ENCODE measurements at places on chromosomes 1 and 21.

DNA sequence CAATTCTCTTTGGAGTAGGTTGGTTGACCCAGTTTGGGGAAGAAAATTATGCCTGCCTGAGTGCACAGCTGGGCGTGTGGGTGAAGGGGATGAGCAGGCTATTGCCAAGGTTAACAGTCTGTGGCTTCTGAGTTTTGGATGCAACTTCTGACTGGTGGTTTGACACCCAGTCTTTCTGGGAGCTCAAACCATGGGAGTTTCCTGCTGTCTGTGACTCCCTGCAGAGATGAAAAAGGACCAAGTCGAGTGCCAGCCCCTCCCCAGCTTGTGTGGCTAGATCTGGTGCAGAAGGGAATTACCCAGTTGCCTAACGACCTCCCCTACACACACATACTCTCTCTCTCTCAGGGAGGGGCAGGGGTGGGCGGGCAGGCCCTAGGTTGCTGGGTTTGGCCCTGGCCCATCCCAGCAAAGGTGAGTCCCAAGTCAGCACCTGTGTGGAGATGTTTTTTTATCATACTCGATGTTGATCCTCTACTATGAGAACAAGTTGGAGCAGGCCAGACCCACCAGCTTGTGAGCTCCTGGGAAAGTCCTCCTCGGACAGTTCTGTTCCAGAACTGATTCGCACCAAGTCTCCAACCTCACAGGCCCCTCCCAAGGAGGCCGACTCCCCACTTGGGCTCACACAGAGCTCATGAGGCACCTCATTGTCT, 28.2 kb downstream of the PKP1 start:
- DNase-seq = no peak

GRCh38 chr1:58439946-58440345, 106.6 kb downstream of the OMA1 start:
- DNase-seq = no peak

- DNase-seq = no peak
Measured at GRCh38 chr1:116710420-116711262, 43.1 kb upstream of the IGSF3 start.

DNA sequence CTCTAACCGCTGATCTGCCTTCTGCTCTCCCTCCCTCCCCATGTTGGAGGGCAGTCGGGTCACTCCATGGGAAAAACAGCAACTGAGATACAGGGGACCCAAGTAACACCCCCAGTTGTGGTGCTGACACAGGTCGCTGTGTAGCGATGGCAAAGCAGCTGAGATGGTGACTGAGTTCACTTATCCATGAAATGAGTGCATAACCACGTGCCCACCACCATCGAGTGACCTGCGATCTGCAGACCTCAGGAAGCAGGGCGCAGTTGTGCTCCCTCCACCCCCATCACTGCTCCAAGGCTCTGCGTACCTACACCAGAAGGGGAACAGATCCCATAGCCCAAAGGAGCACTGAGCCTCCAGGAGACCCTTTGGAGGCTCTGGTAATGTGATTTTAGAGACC, 31.1 kb downstream of the KCNN3 start:
- DNase-seq = no peak

Measured in activated CD4-positive, CD25-positive, alpha-beta regulatory T cell (primary cell).